IMR-90 (cell line): ENCODE measurements at places on chromosomes 2 and 18. TPM values are rescaled to one million over a fixed set of nuclear protein-coding genes. Genes with fewer than 3 reads are reported as not detected.
A peak's percentile ranks its signal among the peaks of the same experiment; 100 is the strongest.

GRCh38 chr2:237479747-237480146 lies 7.3 kb upstream of the MLPH start:
- no peak for DNase-seq

POTEC gene
- not detected in 2 replicates for total RNA-seq

- peak; percentile 37 for DNase-seq
These were observed 238.8 kb downstream of the TPGS2 start for GRCh38 chr18:36589857-36590543.

DNA sequence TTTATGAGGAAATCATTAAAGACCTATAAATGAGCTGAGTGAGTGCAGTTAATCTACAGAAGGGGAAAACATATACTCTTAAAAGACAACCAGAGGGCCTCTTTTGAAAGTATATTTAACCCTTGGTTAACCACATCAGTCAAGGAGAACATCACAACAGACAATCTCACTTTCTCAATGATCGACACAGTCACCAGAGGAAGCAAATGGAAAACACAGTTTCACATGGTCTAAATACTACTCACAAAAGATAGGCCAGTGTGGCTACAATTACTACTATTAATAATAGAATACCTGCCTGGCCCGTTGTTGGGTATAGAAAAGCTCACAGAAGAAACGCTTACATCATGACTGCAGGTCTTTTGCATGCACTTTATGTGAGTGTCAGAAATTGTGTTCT lies 426.2 kb downstream of the NCKAP5 start:
- DNase-seq = no peak

DNA sequence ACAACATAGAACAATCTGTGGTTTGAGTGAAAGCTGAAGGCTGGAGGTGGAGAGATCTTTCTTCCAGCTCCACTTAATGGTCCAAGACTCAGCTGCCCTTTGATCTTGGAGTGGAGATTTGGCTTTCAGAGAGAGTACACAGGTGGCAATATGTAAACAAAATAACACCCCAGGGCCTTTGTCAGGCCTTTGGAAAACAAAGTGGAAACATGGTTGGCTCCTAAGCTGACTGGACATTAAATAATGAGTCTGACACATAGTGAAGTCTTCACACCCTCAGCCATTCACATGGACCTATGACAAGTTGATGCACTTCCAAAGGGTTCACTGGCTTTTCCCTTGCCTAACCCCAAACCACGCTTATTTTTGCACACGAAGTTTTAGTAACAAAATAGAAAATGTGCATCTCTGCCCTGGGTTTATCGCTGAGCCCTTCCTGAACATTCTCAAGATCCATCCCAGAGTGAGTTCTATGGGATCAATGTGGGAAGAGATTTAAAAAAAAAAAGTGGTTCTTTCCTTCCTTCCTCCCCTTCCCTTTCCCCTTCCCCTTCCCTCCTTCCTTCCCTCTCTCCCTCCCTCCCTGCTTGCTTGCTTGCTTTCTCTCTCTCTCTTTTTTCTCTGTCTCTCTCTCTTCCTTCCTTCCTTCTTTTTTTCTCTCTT lies 201.3 kb upstream of the NT5C1B start:
- no peak for DNase-seq

IL18RAP gene
- not detected in 2 replicates for total RNA-seq

RUFY4 gene
- total RNA-seq = not detected in 2 replicates

SPDYA gene
- total RNA-seq = not detected in 2 replicates

GRCh38 chr2:190698895-190699294 lies 50.0 kb downstream of the NAB1 start:
- peak; percentile 11 for DNase-seq

RDH14 gene
- total RNA-seq = 12.2 TPM in 2 replicates

DNA sequence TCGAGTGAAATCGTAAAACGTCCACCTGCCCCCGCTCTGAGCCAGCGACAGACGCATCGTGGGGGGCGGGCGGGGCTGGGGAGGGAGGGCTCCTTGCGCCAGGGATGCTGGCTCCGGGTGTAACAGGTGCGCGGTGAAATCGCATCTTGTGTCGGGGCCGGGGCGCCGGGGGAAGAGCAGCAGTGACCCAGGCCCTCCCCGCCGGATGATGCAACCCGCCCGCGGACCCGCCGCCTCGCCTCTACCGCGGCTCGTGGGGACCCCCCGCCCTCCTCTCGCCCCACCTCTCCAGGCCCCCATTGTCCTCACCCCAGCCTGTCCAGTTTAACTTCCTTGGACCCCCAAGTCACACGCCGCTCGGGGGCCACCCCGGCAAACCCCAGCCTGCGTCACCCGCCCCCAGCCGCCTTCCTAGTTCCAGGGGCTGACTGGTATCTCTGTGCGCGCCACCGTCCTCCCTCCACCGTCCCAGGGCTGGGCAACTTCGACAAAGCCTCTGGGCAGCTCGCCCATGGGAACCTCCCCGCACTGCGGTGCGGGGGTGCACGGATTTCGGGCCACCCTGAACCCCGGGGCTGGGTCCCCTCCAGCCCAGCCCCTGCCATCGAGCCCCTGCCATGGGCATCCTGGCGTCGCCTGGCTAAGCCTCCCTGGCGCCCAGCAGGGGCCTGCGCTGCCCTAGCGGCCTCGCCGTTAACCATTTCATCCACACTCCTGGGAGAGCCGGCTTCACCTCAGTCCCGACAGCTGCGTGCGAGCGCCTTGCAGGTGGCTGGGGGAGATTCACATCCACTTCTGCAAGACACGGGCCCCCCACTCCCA lies 799 bp upstream of the KIF1A start:
- no peak for DNase-seq

FBLN7 gene
- under 0.01 and 0.18 TPM in 2 replicates for total RNA-seq

GRCh38 chr2:1974397-1974796 lies 230.1 kb upstream of the PXDN start:
- DNase-seq = no peak

DNA sequence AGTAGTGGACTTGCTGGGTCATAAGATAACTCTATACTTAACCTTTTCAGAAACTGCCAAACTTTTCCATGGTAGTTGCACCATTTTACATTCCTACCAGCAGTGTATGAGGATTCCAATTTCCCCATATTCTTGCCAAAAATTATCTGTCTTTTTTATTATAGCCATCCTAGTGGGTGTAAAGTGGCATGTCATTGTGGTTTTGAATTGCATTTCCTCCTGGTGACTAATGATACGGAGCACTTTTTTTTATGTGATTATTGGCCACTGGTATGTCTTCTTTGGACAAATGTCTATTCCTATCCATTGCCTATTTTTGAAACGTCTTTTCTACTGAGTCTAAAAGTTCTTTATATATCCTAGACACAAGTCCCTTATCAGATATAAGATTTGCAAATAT lies 44.3 kb downstream of the CACNB4 start:
- DNase-seq = peak; percentile 65

GRCh38 chr2:218264773-218265561 lies 4.2 kb downstream of the GPBAR1 start:
- DNase-seq = no peak

GULP1 gene
- total RNA-seq = 40.1 and 54.4 TPM in 2 replicates

DNA sequence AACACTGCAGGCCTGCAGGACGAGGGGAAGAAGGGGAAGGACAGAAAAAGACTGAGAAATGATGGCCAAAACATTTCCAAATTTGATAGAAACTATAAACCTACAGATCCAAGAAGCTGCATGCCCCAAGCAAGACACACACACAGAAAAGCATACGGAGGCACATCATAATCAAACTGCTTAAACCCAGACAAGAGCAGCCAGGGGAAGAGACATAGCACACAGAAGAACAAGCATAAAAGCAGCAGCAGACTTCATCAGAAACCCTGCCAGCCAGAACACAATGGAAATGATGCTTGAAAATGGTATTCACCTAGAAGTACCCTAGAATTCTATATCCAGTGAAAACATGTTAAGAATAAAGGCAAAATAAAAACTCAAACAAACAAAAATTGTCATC lies 57.2 kb upstream of the RNU4ATAC start:
- DNase-seq = no peak

DNA sequence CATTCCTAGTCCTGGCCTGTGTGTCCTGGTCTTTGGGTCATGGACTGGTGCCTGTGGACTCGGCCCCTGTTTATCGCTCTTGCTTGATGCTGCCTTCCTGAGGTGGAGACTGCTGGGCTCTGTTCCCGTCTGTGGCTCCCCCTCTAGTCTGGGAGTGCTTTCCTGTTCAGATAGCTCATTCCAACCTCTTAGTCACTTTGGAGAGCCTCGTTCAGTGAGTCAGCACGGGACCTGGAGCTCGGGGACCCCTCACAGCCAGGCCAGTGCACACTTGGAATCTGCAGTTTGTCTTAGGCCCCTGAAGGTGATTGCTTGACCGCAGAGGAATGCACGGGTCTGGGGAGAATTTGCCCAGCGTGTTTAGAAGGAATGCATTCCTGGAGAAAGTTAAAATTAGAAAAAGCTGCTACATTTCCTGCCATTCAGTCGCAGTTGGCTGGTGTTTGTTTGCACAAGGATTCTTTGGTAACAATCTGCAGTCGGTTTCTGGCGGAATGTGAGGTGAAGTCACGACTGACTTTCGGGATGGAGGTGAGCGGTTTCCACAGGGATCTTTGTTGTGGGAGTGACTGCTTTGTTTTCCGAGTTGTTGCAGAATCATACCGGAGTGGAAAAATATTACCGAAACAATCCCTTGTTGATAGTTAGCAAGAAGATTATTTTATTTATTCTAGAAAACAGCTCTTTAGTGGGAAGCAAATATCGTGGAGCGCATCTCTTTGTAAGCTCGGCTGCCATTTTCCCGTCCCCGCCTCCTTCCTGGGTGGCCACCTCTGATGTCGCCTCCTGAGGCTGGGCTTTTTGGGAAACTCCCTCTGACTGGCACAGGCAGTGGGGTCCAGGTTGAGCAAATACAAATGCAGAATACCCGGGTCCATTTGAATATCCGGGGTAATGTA lies 29.6 kb downstream of the SH3BP4 start:
- DNase-seq = peak; percentile 100

DNA sequence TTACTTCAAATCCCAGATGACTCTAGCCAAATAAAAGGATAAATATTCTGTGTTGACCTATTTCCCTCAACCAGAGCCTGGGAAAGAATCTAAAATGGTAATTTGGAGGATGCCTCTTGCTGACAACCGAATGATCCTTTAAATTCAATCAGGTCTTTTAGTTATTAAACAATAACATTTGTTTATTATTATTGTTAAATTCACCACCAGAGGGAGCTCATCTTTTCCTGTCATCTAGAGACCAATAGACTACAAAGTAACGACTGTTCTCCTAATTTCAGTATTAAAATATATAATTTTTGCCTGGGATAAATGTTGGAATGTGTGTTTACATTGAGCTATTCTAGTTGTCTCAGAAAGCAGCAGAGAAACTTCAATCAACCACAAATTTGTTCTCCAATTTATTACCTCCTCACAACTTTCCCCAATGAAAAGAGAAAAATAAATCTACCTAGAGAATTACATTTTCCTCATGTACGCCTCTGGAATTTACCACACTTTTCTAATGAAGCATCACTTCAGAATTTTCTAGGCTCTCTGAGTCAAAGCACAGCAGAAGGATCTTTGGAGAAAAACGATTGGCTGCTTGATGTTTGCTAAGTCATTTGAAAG lies 142.7 kb downstream of the SCG2 start:
- peak; percentile 44 for DNase-seq

DNA sequence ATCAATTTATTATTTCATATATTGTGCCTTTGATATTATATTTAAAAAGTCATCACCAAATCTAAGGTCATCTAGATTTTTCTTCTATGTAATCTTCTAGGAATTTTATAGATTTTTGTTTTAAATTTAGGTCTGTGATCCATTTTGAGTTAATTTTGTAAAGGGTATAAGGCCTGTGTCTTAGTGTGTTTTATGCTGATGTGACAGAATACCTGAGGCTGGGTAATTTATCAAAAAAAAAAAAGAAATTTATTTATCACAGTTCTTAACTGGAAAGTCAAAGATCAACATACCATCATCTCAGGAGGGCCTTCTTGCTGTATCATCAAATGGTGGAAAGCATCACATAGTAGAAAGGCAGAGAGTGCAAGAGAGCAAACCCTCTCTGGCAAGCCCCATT lies 216.2 kb downstream of the PDE1A start:
- DNase-seq = no peak

UGT1A6 gene
- not detected in 2 replicates for total RNA-seq

GRCh38 chr2:241931976-241932898 lies 62.7 kb downstream of the RTP5 start:
- no peak for DNase-seq

- DNase-seq = peak; percentile 80
These were observed 210.8 kb upstream of the SMIM21 start for GRCh38 chr18:75638223-75638775.

CNDP1 gene
- not detected in 2 replicates for total RNA-seq

GRCh38 chr2:34912084-34912483 lies 1313.0 kb upstream of the FAM98A start:
- no peak for DNase-seq

GRCh38 chr18:47911877-47912276 lies 18.6 kb downstream of the SMAD2 start:
- DNase-seq = no peak

DCAF17 gene
- total RNA-seq = 13.1 and 22.8 TPM in 2 replicates

RAB6C gene
- under 0.01 TPM in 1 of 2 replicates, not detected in the other for total RNA-seq

CXCR1 gene
- total RNA-seq = not detected in 2 replicates

DNA sequence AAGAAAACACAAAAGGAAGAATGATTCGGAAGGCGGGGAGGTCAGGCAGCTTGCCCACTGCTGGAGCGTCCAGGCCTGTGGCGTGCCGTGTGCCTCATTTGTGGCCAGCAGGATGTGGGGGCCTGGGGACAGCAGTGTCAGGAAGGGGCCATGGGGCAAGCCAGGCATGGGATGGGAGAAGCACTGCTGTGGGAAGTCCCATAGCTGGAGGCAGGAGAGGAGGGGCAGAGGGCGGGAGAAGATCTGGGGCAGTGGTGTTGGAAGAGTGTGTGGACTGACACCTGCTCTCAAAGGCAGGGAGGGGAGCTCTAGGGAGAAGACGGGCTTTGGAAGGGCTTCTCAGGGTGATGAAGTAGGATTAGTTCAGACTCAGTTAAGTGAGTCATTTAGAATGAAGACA lies 133.7 kb downstream of the ACOXL start:
- DNase-seq = no peak

DNA sequence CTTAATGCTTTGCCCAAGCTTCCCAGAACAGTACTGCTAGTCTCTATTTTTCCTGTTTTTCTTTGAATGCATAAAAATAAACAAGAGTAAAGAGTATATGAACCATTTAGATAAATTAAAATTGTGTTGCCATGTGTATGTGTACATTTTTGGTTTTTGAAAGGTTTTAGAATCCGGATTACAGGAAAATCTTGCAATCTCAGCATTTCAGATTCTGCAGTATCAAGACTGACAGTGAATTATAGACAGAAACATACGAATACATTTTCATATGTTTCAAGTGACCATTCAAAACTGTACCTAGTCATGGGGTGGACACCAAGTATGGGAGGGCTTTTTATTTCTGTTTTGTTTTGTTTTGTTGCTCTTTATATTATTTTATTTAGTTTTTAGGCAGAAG lies 604.1 kb downstream of the LRP1B start:
- DNase-seq = no peak

GRCh38 chr2:75342504-75343175 lies 143.3 kb upstream of the TACR1 start:
- DNase-seq = no peak

- DNase-seq = no peak
These were observed 42.1 kb downstream of the GRHL1 start for GRCh38 chr2:9993488-9994165.

DNA sequence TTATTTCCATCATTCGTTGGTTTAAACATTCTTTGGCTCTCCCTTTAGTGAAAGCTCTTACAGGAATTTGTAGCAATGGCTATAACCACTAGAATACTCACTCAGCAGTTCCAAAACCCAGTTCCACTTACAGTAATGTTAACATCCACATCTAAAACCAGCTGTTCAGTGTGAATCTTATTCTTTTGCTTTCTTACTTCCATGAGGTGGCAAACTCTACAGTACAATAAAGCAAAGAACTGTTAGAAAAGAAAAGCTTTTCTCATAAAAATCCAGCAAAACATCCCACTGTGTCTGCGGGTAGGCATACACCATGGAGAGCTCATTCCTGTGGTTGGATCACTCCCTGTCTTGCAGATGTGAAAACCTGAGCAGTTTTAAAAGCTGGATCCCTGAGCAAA lies 147.1 kb downstream of the ARHGAP28 start:
- peak; percentile 45 for DNase-seq
